ENCODE measurements at places on chromosomes 1 and 21.

GRCh38 chr1:201336711-201337450 is 40.6 kb downstream of the TNNT2 start:
- no peak for DNase-seq

GRCh38 chr1:11413986-11414391 is 65.0 kb upstream of the DISP3 start:
- DNase-seq = no peak

- DNase-seq = no peak
Observed at GRCh38 chr1:198491028-198491427, 49.5 kb downstream of the ATP6V1G3 start.

GRCh38 chr1:119006406-119007279 is 18.5 kb upstream of the TBX15 start:
- DNase-seq = no peak

- DNase-seq = no peak
Observed at GRCh38 chr1:111856411-111857185, 100.9 kb downstream of the DDX20 start.

DNA sequence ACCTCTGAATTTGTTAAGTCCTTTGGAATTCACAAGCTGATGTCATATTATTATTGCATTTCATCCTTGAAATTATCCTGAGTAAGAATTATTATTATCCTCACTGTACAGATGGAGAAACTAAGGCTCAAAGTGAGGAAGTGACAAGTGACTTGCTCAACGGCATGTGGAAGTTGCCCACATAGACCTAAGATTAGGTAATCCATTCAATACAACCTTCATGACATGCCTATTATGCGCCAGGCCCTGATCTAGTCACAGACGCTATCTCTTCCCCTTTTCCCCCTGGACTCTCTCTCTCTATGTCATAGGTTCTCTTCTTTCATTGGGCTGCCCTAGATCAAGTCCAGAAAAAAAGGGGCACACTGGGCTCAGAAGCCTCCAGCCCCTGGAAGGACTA is 84.9 kb upstream of the KCNK2 start:
- DNase-seq = no peak

All from GM04503 (cell line).